Activated CD8-positive, alpha-beta memory T cell treated with anti-CD3 and anti-CD28 coated beads, Interleukin-2, amount 10 ng/mL, durations not matched to agents 7 days and 5 days (primary cell): ENCODE measurements at places on chromosomes 7 and 10. TPM values are rescaled to one million over a fixed set of nuclear protein-coding genes. Genes with fewer than 3 reads are reported as not detected.

GRCh38 chr7:80496586-80496985, 15.3 kb downstream of the GNAT3 start:
- H3K27me3 ChIP-seq: no peaks in the 10 kb centered on the region
- H3K27ac ChIP-seq: no peak overlapping the region
- H3K36me3 ChIP-seq: no peaks in the 10 kb centered on the region
- no peaks in the 10 kb centered on the region for H3K4me1 ChIP-seq
- H3K4me3 ChIP-seq: no peak overlapping the region

OR2A1 gene
- total RNA-seq: not detected

DNA sequence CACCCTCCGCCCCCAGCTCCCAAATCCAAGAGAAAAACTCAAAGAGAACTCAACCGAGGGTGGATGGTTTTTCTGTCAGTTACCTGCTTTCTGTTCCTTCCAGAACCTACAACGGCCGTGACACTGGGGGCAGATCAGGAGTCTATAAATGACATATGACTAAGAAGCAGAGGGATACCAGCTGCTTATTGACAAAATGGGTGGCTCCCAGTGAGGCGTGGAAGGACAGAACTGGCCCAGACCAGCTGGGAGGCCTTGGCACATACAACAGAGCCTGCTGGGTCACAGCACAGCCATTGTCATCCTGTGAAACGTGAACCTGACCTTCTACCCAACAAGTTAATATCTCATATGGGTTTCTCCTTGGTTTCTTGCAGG, 84.3 kb upstream of the ADRB1 start:
- H3K36me3 ChIP-seq: peaks cover 5% of the 10 kb centered on the region
- H3K4me3 ChIP-seq: no peak overlapping the region
- peaks cover 50% of the 10 kb centered on the region for H3K4me1 ChIP-seq
- H3K27ac ChIP-seq: no peak overlapping the region

DNA sequence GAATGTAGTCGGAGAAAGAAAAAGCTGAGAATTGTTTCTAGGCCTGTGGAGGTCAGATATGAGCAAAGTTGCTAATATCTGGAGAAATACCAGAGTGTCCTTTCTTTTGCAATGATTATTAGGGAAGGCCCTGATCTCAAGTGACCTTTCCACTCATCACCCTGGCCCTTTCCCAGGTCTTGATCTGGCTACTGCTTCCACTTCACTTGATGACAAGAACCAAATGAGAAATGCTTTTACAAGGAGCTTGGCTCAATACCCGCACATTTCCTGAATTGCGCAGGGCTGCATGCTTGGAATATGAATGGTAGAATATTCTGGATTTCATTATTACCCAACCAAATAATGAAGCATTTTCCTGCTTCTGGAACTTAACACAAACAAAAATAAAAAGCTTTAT, 104.6 kb downstream of the ITGB8 start:
- no peaks in the 10 kb centered on the region for H3K36me3 ChIP-seq
- no peaks in the 10 kb centered on the region for H3K4me1 ChIP-seq
- no peak overlapping the region for H3K4me3 ChIP-seq
- H3K27ac ChIP-seq: no peak overlapping the region

DNA sequence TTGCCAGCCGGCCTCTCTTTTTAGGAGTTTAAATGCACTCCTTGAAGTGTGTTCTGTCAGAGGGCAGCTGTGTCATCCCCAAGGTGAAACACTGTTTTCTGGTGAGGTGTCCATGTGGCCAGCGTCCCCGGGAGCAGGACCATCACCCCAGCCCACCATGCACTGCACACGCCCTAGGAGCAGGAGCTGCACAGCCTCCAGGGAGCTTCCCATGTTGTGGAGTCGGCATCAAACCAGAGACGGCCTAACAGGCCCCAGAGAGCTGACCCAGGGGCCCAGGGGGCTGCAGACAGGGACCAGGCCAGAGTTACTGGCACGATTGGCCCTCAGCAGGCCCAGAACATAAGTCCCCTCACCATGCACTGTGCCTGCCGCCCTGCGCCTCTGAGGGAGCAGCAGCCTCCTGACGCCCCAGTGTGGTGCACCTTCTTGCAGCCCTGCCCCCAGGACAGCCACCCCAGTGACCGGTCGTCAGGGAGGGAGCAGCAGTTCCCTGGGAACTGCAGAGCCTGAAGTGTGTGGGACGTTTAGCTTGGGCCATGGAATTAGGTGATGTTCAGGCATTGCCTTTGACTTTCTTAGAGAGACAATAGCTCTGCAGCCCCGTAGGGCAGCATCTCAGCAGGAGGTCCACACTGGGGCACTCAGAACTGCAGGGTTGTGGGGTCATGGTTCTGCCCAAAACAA, 97.9 kb downstream of the NKX6-2 start:
- no peak overlapping the region for H3K4me3 ChIP-seq
- H3K27me3 ChIP-seq: no peaks in the 10 kb centered on the region
- peaks cover 15% of the 10 kb centered on the region for H3K4me1 ChIP-seq
- no peak for DNase-seq
- no peak overlapping the region for H3K27ac ChIP-seq
- H3K36me3 ChIP-seq: peaks cover 2% of the 10 kb centered on the region

SYT15 gene
- total RNA-seq: 0.33 TPM

NUDCD3 gene
- 92.2 TPM for total RNA-seq

NYAP1 gene
- 0.07 TPM for total RNA-seq

GRCh38 chr7:84654273-84654672, 459.7 kb upstream of the SEMA3A start:
- no peak overlapping the region for H3K4me3 ChIP-seq
- H3K4me1 ChIP-seq: no peaks in the 10 kb centered on the region
- no peaks in the 10 kb centered on the region for H3K27me3 ChIP-seq
- no peak overlapping the region for H3K27ac ChIP-seq
- no peak for DNase-seq
- no peaks in the 10 kb centered on the region for H3K36me3 ChIP-seq

DNA sequence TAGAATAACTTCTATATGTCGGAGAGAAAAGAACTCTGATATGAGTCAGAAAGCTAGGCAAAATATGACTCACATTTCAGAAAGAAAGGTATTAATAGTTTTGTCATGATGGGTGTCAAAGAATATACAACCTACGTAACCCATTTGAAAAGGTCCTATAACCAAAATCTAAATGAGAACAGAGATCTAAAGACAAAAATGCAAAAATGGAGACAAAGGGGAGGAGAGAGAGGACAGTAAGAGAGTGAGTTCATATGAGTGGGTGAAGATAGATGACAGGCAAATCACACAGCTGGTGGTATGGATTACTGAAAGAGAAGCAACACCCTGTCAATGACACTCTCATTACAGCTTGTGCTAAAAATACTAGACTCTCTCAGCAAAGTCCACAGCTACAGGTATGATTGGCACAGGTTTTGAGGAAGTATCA, 25.6 kb downstream of the ANKMY2 start:
- no peak overlapping the region for H3K4me3 ChIP-seq
- H3K27me3 ChIP-seq: no peaks in the 10 kb centered on the region
- H3K36me3 ChIP-seq: peaks cover 44% of the 10 kb centered on the region
- DNase-seq: no peak
- peak overlapping the region; percentile 6 for H3K27ac ChIP-seq

GRCh38 chr7:113799896-113800295, 118.9 kb downstream of the PPP1R3A start:
- H3K4me1 ChIP-seq: no peaks in the 10 kb centered on the region
- no peaks in the 10 kb centered on the region for H3K36me3 ChIP-seq
- H3K27ac ChIP-seq: no peak overlapping the region
- no peak overlapping the region for H3K4me3 ChIP-seq
- H3K27me3 ChIP-seq: no peaks in the 10 kb centered on the region
- no peak for DNase-seq

DNA sequence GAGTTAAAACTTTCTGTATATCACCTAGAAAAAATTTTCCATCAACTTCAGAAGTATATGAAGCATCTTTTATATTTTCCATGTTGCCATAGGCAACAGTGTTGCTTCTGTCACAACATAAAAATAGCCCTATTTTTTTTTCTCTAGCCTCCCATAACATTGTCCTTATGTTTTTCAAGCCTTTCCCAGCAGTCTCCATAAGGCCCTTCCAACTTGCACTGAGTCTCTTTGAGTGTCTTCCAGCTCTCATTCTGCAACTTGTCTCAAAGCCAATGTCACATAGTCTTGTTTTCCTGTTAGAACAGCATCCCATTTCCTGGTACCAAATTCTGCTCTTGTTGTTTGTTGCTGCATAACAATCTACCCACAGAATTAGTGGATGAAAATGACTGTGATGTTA, 1055.5 kb upstream of the GHITM start:
- H3K27ac ChIP-seq: no peak overlapping the region
- no peak overlapping the region for H3K4me3 ChIP-seq
- no peaks in the 10 kb centered on the region for H3K4me1 ChIP-seq
- no peaks in the 10 kb centered on the region for H3K36me3 ChIP-seq
- DNase-seq: no peak

DNA sequence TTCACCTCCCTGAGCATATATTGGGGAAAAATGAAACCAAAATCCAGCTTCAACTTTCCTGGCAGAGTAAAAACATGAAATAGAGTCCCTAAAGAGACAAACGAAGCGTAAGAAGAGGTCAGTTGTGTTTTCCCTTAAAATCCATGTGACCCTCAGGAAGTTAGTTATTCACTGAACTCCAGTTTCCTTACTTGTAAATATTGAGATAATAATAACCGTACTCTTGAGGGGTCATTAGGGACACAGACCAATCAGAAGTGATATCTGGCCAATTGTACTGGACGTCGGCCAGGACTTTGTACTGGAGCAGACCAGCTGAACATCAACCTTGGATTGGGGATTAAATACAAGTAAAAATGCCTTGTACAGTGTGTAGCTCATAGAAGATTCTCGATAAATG, 167.0 kb downstream of the GATA3 start:
- H3K27ac ChIP-seq: no peak overlapping the region
- H3K27me3 ChIP-seq: no peaks in the 10 kb centered on the region
- H3K4me3 ChIP-seq: no peak overlapping the region
- no peak for DNase-seq

- no peaks in the 10 kb centered on the region for H3K27me3 ChIP-seq
- no peak overlapping the region for H3K27ac ChIP-seq
- DNase-seq: no peak
- H3K4me3 ChIP-seq: no peak overlapping the region
- peaks cover 9% of the 10 kb centered on the region for H3K36me3 ChIP-seq
- H3K4me1 ChIP-seq: peaks cover 11% of the 10 kb centered on the region
Observed at GRCh38 chr10:74947781-74948401, 121.5 kb downstream of the KAT6B start.

GRCh38 chr10:13891128-13892000, 304.6 kb downstream of the PRPF18 start:
- peaks cover 3% of the 10 kb centered on the region for H3K4me1 ChIP-seq
- H3K4me3 ChIP-seq: no peak overlapping the region
- H3K27ac ChIP-seq: no peak overlapping the region
- DNase-seq: no peak

PRR15 gene
- not detected for total RNA-seq

GRCh38 chr10:48788554-48788953, 103.9 kb downstream of the WDFY4 start:
- H3K27me3 ChIP-seq: peaks cover 24% of the 10 kb centered on the region
- no peaks in the 10 kb centered on the region for H3K36me3 ChIP-seq
- H3K27ac ChIP-seq: no peak overlapping the region
- H3K4me1 ChIP-seq: peaks cover 13% of the 10 kb centered on the region
- no peak overlapping the region for H3K4me3 ChIP-seq
- no peak for DNase-seq

GRCh38 chr10:70920519-70920918, 32.2 kb upstream of the PCBD1 start:
- no peak for DNase-seq
- peaks cover 15% of the 10 kb centered on the region for H3K27me3 ChIP-seq
- peaks cover 2% of the 10 kb centered on the region for H3K4me1 ChIP-seq
- H3K36me3 ChIP-seq: no peaks in the 10 kb centered on the region
- H3K27ac ChIP-seq: no peak overlapping the region
- no peak overlapping the region for H3K4me3 ChIP-seq

GRCh38 chr10:79434821-79435251, 10.6 kb downstream of the ZCCHC24 start:
- H3K27me3 ChIP-seq: peaks cover 8% of the 10 kb centered on the region
- peaks cover 13% of the 10 kb centered on the region for H3K4me1 ChIP-seq
- H3K4me3 ChIP-seq: no peak overlapping the region
- no peaks in the 10 kb centered on the region for H3K36me3 ChIP-seq

DNA sequence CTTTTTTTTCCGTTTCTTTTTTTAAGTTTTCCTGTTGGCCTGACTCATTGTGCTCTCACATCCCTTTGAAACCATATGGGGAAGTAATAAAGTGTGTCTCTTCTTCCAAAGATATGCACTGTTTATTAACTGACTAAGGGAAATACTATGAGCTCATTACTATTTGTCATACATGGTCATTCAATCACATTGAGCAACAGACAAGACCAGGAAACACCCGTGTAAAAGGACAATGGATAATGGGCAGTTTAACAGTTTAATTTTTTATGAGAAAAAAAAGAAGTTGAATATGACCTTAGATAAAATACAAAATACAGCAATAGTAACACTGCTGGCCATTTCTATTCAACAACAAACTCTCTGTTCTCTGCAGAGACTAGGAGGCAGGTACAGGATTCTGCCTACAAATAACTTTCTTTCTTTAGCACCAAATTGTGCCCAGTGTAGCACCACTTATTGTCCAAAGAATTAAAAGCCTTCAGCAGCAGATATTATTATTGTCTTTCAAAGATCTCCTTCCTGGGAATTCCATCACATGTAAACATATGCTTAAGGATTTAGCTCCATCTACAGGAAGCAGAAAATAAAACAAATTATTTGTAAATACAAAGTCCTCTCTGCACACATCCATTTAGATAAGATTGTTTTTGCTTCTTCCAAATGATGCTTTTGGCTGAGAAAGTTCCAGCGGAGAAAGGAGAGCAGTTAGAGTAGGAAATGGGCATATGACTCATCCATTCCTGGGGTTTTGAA, 55.0 kb upstream of the AKR1E2 start:
- no peak for DNase-seq
- no peak overlapping the region for H3K4me3 ChIP-seq
- H3K27ac ChIP-seq: no peak overlapping the region
- peaks cover 43% of the 10 kb centered on the region for H3K27me3 ChIP-seq
- peaks cover 1% of the 10 kb centered on the region for H3K4me1 ChIP-seq

DNA sequence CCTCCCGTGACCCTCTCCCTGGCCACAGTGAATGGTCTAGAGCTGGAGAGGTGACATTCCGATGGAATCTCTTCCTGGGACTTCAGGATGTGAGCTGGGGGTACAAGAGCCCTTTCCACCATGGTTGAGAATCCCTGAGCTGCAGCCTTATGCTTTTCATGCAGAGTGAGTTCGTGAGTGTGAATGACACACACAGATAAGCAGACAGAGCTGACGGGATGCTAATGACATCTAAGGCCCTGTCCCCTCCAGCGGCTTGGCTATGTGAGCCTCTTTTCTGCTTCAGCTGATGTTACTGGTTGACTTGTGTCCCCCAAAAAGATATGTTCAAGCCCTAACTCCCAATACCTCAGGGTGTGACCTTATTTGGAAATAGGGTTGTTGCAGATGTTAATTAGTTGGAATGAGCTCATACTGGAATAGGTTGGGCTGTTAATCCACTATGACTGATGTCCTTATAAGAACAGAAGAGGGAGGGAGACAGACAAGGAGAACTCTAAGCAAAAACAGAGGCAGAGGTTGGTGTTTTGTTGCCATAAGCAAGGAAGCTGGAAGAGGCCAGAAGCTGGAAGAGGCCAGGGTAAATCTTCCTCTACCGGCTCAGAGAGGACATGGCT, 111.1 kb upstream of the AFAP1L2 start:
- DNase-seq: no peak
- peaks cover 16% of the 10 kb centered on the region for H3K36me3 ChIP-seq
- H3K27me3 ChIP-seq: no peaks in the 10 kb centered on the region
- H3K27ac ChIP-seq: no peak overlapping the region
- H3K4me3 ChIP-seq: no peak overlapping the region

- no peaks in the 10 kb centered on the region for H3K36me3 ChIP-seq
- H3K27me3 ChIP-seq: no peaks in the 10 kb centered on the region
- H3K4me3 ChIP-seq: no peak overlapping the region
- no peak for DNase-seq
Observed at GRCh38 chr7:41323806-41324205, 379.1 kb downstream of the INHBA start.
